ENCODE measurements at places on chromosomes 2 and 18.

GRCh38 chr2:215238485-215239098 lies 73.3 kb upstream of the ATIC start:
- no peak for DNase-seq

- DNase-seq, result no peak
Measured at GRCh38 chr2:127155028-127155581, 48.2 kb upstream of the BIN1 start.

DNA sequence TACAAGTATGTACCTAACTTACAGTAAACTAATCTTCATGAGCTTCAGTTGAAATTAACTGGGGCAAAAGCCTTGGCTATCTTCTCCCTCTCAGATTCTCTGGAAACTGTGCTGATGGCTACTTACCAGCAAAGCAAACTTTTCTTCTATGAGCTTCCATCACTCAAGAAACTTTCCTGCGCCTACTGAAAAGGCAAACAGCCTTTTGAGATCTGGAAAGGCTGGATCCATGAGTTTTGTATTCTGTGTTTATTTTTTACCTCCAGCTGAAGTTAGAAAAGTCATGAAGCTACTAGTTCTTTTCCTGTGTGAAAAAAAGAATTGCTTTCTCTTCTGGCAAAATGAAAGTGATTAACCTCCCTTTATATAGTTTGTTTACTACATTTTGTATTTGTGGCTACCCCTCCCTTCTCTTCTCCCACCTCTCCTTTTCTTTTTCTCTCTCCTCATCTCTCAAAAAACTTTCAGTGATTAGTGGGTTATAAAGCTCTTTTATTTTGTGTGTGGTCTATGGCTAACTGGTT lies 49.2 kb upstream of the RNF152 start:
- no peak for DNase-seq

DNA sequence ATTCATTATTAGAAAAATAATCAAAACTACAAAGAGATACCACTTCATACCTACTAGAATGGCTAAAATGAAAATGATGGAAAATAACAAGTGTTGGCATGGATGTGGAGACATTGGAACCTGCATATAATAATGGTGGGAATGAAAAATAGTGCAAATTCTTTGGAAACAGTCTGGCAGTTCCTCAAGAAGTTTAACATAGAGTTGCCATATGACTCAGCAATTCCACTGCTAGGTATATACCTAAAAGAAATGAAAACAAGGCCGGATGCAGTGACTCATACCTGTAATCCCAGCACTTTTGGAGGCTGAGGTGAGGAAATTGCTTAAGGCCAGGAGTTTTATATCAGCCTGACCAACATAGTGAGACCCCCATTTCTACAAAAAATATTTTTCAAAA lies 41.6 kb upstream of the ACYP2 start:
- DNase-seq, result no peak

DNA sequence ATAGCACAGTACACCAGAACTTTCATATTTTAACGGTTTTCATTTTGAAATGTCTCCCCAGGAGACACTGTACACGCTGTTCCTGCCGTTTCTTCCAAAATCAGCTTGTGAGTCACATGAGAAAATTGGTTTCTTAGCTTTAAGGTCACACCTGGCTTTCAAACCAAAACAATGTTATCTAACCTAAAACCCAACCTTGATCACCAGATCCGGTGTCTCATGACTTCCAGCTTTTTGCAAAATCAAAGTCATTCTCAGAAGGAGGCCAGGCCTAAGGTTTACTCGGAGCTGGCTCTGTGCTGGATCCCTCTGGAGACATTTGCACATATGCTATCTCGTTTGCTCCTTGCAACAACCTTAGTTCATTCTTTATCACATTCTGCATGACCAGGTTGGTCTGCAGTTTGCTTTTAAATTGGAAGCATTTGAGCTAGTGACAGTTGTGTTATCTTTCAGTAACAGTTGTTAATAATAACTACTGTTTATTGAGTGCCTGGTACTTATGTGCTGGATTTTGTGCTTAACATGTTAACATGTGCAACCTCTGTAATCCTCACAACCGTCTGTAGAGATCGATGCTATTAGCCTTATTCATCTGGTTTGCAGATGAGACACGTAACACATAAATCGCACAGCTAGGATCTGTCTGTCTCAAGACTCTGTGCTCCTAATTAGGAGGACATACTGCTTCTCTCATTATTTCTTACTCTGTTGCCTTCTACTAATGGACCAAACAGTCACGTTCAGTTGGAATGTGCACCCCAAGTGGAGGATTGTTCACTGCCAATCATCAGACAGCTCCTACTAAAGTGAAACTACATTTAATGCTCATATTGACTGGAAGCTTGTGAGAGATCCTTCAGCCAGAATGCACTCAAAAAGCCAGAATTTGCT lies 105.5 kb downstream of the RNF144A start:
- DNase-seq, result no peak

DNA sequence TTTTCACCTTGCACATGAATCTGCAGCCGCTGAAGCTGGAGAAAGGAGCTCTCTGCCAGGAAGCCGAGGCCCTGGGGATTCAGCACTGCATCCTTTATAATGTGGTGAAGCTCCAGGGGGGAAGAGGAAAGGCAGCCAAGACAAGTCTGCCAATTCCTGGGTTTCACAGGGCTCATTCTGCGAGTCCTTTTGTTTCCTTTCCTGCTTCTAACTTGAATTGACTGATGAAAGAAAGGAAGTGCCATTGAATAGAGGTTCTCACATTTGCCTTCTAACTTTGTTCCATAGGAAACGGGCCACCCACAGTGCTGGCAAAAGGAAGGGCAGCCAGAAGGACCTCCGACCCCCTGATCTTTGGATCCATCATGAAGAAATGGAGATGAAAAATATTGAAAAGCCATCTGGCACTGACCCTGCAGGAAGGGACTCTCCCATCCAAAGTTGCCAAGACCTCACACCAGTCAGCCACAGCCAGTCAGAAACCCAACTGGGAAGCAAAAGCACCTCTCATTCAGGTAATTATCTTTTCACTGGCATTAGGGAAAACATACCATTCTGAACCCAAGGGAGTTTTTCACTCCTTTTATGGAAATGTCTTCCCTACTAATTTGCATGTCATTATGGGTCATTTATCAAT lies 765.4 kb downstream of the MBD2 start:
- no peak for DNase-seq

DNA sequence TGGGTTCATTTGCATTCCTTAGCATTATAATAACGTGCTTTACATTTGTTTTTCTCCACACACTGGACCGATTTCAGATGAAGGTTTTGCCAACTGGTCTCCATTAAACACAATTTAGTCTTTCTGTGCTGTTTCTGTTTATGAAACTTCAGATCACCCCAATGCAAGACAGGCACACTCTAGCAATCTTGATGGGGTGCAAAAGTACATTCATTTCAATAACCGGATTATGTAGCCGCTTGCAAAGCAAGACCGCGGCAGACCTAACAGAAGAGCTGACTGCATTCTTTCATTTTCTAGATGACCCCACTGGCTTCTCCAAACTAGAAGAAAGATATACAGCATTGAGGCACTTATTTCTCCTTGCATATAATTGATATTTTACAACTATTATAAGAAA lies 301.5 kb downstream of the PIEZO2 start:
- DNase-seq, result no peak

- DNase-seq, result no peak
Measured at GRCh38 chr18:2316751-2317696, 254.3 kb downstream of the METTL4 start.

GRCh38 chr2:234571620-234572407 lies 74.9 kb upstream of the ARL4C start:
- DNase-seq, result no peak

DNA sequence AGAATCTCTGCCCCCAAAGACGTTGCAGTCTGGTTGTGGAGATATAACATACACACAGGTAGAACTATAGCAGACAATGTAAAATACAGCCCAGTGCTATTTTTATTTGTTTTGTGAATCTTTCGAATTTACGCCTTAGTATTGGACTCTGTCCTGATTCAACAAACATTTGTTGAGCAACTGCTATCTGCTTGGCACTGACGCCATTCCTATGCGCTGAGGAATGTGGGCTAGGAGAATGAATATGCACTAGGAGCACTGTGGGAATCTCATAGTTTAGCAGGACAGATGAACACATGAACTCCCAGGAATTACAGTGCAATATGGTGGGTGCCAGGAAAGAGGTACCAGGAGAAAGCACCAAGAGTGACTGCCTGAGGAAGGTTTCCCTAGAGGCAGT lies 181.7 kb upstream of the SIX3 start:
- DNase-seq, result no peak

DNA sequence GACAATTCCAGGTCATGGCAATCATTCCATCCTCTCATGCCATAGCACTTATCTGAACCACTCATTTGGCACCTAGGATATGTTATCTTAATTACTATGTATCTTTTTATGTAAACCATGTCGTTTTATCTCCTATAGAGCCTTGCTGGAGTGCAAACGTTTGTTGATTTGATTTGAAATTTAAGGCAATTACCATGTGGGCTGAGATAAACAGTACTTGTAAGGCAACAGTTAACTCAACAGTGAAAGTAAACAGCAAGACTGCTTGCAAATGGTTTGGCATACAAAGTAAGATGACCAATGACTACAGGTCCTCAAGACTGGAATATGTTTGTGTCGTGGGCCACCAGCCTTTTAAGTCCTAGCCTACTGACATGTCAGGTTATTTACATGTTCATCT lies 133.7 kb upstream of the ZFP36L2 start:
- no peak for DNase-seq

DNA sequence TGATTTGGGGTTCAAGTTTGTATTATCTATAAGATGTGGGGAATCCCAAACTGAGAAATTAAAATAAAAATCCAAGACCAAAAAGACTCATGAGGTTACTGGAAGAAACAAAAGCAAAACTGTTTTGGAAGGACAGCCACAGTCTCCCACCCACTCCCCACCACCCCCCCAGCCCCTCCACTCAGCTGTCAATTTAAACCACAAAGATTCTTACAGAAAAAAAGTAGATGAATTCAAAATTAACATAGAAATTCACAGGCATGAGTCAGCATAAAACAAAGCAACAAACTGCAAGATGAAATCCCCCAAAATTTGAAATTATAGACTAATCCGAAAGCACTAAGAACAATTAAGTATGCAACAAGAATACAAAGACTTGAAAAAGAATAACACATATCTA lies 12.1 kb downstream of the MAP4K3 start:
- no peak for DNase-seq

DNA sequence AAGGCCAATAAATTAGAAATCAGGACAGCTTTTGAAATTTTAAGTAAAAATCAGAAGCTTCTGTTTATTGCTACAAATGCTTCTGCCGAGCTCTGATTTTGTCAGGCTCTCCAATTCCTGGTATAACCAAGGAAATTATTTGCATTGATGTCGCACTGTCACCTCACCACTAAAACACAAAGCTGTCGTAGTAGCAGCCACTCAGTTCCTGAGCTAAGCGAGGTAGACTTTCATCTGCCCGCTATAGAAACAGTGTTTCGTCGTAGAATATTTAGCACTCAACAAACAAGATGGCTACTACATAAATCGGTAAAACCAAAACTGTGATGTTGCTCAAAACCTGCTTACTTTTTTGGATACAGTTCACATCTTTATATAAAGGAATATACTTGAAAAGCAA lies 141.3 kb upstream of the FOSL2 start:
- no peak for DNase-seq

GRCh38 chr2:134229540-134229939 lies 24.3 kb upstream of the MGAT5 start:
- DNase-seq, result no peak

- DNase-seq, result peak; percentile 41
Measured at GRCh38 chr2:131154071-131154531, 49.0 kb downstream of the PLEKHB2 start.

DNA sequence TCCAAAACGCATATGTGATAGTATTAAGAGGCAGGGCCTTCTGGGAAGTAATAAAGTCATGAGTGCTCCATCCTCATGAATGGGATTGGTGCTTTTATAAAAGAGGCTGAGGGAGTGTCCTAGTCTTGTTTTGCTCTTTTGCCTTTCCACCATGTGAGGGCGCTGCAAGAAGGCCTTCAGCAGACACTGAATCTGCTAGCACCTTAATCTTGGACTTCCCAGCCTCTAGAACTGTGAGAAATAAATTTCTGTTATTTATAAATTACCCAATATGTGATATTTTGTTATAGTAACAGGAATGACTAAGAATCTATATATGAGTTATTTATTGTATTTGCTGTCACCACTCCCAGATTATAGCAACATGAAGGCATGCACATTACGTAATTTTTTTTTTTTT lies 63.5 kb downstream of the PLA2R1 start:
- no peak for DNase-seq

DNA sequence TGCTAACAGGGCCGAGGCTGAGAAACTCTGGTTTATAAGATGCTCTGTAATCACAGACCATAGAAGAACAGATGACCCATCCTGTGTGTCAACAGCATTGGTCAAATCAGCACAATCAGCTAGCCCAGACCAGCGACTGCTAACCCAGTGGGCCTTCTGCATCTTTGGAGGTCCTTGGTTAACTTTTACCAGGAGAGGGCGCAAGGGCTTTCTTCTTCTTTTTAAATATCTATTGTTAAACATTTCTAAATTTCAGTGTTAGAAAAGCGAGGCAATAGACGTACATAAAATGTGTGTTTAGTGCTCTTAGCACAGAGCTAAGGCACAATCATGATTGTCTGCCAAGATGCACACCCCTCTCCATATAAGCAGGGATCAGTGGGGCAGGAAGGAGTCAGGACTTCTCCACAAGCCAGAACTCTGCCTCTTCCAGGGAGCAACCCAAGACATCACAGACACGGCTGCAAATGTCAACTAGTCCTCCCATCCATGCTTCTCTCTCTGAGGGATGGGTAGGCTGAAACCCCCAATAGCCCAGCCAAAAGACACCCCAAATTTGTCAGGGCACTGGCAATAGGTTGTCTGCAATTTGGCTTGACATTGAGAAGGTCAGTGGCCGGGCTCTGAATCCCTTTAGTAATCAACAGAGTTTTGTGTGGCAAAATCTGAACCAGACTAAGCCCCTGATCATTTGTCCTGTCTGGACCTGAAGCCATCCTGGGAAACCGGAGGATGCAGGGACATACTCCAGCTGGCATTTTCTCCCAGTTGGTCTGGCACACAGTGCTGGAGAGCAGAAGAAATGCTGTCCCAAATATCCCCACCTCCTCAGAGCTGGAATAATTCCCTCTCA lies 188.2 kb downstream of the BCL2 start:
- DNase-seq, result peak; percentile 23

GRCh38 chr18:26654616-26655524 lies 106.5 kb upstream of the KCTD1 start:
- DNase-seq, result no peak

- no peak for DNase-seq
Measured at GRCh38 chr2:157785200-157785599, 90.9 kb downstream of the ACVR1 start.

DNA sequence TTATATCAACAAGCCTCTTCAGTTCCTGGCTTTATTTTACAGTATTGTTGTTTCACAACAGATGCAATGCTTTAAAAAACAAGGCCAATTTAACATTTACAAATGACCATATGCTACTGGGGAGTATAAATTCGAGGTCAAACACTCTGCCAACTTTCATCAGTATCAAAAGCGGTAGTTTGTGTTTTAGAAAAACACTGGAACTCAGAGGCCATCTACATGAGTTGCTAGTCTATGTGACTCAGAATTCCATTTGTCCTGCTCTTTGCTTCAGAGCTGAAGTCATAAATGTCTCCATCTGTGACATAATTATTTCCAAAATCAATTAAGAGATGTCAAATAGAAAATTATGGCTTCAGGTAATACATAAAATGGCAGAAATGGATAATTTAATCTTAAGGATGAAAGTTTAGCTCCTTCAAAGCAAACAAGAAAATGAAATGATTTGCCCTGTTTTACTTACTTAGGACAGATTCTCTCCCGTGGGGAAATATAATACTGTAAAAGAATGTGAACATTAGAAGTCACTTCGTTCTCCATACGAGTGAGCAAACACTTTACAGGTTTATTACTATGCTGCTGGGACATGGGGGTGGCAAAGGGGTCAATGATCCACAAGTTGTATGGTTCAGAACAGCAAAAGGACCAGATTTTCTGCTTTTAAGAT lies 3.7 kb downstream of the MEX3C start:
- no peak for DNase-seq

Data from activated naive CD4-positive, alpha-beta T cell (primary cell).